NB4 (cell line): ENCODE measurements at places on chromosomes 4 and X.

- no peak for DNase-seq
Measured at GRCh38 chr4:22416403-22416802, 99.5 kb downstream of the ADGRA3 start.

GRCh38 chrX:13685126-13685763 lies 3.7 kb upstream of the RAB9A start:
- no peak for DNase-seq

GRCh38 chrX:119089619-119090018 lies 16.8 kb downstream of the CT47C1 start:
- DNase-seq = no peak

DNA sequence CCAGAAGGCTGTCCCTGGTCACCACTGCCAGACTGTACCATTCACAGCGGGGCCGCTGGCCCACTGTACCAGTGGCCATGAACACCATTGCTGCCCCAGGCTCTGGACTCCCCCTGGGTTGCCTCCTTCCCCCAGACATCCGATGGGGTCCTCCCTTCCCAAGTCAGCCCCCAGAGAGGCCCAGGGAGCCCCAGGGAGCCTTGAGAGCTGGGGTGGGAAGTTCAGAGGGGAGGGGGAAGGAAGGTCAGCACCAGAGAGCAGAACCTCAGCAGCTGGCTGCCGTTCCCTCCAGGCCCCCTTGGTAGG lies 441 bp upstream of the ARHGAP4 start:
- no peak for DNase-seq

GRCh38 chr4:16503421-16504100 lies 277.3 kb upstream of the TAPT1 start:
- no peak for DNase-seq

DNA sequence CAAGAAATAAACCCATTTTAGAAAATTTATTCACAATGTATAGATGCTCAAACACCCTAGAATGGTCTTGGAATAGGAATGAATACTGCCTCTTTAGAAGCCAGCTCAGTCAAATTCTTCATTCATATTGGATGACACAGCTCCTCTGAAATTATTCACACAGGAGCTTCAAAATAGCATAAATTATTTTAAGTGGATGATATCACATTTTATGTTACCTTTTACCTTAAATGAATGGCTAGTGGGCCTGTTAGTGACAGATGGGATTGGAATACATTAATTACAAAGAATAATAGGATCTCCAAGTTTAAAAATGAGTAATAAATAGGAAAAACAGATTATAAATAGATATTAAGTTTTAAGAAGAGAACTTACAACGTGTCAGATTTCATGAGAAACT lies 184.4 kb downstream of the GABRB1 start:
- no peak for DNase-seq

GRCh38 chr4:2697995-2698414 lies 58.1 kb downstream of the TNIP2 start:
- no peak for DNase-seq

DNA sequence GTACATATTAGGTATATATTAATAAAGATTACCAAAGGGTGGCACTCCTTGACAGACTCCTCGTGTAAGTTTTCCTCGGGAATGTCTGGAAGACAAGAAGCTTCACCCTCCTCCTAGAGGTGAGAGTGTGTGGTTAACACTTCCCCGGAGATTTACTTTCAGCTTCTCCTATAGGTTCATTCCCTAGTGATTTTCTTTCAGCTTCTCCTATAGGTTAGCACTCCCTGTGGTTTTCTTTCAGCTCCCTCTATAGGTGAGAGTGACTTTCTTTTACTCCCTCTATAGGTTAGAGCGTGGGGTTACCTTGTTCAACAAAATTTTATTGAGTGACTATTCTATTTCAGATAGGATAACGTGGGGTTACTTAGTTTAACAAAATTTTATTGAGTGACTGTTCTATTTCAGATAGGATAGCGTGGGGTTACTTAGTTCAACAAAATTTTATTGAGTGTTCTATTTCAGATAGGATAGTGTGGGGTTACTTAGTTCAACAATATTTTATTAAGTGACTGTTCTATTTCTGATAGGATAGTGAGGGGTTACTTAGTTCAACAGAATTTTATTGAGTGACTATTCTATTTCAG lies 106.0 kb upstream of the PLAC1 start:
- peak; percentile 60 for DNase-seq

DNA sequence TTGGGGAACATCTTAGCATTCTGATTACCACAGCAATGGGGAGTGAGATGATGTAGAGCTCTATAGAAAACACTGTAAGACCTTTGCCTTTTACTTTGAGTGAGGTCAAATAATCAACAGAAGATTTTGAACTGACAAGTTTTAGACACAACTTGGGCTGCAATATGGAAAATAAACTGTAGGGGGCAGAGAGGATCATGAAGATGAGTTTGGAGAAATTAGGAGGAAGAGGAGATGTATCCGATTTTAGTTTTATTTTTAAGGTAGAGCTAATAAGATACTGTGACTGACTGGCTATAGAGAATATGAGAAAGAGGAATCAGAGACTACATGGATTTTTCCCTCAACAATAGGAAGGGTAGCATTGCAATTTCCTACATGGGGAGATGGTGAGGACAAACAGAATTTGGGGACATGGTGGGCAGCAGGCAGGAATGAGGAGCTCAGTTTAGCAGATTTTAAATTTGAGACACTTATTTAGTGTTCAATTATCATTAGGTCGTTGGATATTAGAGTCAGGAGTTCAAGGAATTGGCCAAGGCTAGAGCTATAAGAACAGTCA lies 563.1 kb downstream of the INPP4B start:
- peak; percentile 10 for DNase-seq

DNA sequence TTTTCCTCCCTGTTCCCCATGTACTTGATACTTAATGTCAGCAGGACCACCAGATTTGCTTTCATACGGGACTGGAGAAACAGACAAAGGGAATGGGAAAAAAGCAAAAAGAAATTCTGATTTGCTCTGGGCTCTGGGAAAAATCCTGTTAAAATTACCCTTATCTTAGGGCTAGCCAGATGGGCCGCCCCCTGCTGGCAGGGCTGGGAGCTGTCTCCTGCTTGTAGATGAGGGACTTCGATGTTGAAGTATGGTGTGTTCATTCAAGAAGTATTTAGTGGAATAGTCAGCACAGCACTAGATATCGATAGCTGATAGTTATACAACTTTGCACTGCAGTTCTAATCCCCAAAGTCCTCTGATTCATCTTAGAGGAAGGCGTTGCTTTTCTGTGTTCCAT lies 45.8 kb downstream of the BCORL1 start:
- DNase-seq = peak; percentile 49

GRCh38 chrX:17441965-17442364 lies 67.0 kb downstream of the NHS start:
- DNase-seq = no peak

- DNase-seq = no peak
Measured at GRCh38 chr4:142690406-142691163, 155.5 kb downstream of the INPP4B start.
